ENCODE measurements at places on chromosomes 6 and 20.

- no peak overlapping the region for H3K4me3 ChIP-seq
- H3K27ac ChIP-seq, result no peak overlapping the region
- no peaks in the 10 kb centered on the region for H3K4me1 ChIP-seq
These were observed 147.5 kb upstream of the PLN start for GRCh38 chr6:118400582-118400981.

- H3K27me3 ChIP-seq, result no peaks in the 10 kb centered on the region
- H3K4me3 ChIP-seq, result no peak overlapping the region
- H3K4me1 ChIP-seq, result no peaks in the 10 kb centered on the region
- no peak overlapping the region for H3K27ac ChIP-seq
- no peak for DNase-seq
These were observed 51.4 kb downstream of the SRC start for GRCh38 chr20:37397076-37397953.

DNA sequence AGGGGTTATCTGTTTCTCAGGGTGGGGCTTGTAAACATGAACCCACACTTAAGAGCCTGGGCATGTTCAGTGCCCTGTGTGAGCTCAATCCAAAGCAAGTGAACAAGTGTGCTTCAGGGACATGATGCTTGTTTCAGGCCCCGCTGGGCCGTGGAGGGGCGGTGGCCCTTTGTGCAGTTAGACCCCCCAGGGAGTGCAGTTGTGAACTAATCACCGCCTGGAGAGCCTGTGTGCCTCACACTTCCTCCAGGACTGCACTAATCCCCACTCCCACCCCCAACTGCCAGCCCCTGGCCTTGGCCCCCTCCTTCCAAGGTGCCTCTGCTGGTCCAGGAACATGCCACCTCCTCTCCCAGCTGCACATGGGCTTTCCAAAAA is 58.1 kb downstream of the RREB1 start:
- H3K27ac ChIP-seq, result no peak overlapping the region
- H3K27me3 ChIP-seq, result no peaks in the 10 kb centered on the region
- DNase-seq, result no peak
- H3K36me3 ChIP-seq, result peaks cover 10% of the 10 kb centered on the region
- H3K4me3 ChIP-seq, result no peak overlapping the region

GRCh38 chr6:53128842-53129241 is 19.8 kb downstream of the GCM1 start:
- no peaks in the 10 kb centered on the region for H3K36me3 ChIP-seq
- DNase-seq, result no peak
- no peaks in the 10 kb centered on the region for H3K4me1 ChIP-seq
- H3K4me3 ChIP-seq, result no peak overlapping the region

GRCh38 chr20:47609001-47609400 is 107.3 kb downstream of the NCOA3 start:
- peaks cover 83% of the 10 kb centered on the region for H3K4me1 ChIP-seq
- peak overlapping the region; percentile 62 for H3K27ac ChIP-seq
- DNase-seq, result no peak
- peaks cover 46% of the 10 kb centered on the region for H3K36me3 ChIP-seq
- H3K4me3 ChIP-seq, result no peak overlapping the region

GRCh38 chr20:10217721-10218410 is 764 bp upstream of the SNAP25 start:
- H3K36me3 ChIP-seq, result no peaks in the 10 kb centered on the region
- peaks cover 27% of the 10 kb centered on the region for H3K27me3 ChIP-seq
- no peak for DNase-seq
